ENCODE measurements at places on chromosomes 4 and X.

DNA sequence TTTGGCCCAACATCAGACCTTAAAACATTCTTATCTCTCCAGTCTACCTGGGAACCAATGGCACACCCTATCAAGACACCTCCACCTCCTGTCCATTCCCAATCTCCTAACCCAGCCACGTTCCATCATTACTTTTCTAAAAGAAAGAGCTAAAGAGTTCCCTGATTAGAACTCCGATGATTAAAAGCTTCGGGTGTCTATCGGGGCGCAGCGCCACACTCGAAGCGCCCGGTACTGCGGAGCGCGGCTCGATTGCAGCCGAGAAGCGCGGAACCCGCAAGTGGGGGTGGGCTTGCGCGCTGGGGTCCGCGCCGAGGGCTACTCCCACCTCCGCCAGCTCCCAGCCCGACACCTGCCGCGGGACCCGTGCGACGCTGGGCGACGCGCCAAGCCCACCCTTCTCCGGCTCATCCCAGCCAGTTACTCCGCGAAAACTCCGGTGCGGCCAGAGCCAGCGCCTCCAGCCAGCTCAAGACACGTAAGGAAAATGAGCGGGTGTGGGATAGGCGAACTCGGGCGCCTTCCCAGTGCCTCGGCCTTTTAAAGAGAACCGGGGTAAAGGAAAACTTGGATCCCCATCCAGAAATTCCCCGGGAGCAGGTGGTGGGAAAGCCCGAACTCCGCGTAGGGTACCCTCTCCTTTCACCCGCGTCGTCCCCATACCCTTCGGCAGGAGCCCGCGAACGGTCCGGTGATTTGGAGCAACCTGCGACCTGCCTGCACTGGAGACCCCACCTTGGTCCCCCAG lies 593 bp downstream of the NPY1R start:
- no peak for DNase-seq

DNA sequence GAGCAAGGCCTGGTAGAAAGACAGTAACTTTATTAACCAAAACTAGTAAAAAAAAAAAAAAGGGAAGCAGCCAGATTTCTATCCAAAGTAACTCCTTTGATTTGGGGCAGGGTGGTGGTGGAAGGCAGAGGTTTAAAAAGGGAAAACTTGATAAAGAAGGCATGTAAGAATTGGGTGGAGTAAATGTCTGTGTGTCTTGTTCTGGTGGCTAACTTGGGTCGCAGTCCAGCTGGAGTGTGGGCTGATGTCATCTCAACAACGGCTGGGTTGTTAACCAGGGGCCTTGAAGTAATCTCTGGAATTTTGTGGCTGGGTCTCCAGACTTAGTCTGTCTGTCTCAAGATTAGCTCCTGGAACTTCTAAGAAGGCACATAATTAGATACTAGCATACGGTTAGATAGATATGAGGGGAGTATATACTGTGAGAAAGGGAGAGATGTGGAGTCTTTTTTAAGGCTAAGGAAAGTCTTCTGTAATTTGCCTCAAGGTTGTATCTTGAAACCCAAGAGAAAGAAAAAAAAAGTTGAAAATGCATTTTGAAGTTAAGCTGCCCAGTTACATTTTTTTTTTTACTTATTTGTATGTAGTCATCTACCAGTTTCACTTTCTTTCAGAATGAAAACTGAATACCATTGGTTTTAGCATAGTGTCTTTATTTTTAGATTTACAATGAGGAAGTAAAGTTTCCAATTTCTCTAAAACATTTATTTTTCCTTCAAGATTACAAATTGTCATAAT lies 48.3 kb downstream of the MTHFD2L start:
- DNase-seq: no peak

- DNase-seq: no peak
Measured at GRCh38 chrX:920234-920799, 289.7 kb downstream of the SHOX start.

- no peak for DNase-seq
Measured at GRCh38 chr4:4507923-4508322, 33.9 kb downstream of the STX18 start.

- DNase-seq: no peak
Measured at GRCh38 chrX:133676344-133677122, 261.2 kb upstream of the GPC4 start.

- DNase-seq: no peak
Measured at GRCh38 chr4:143252478-143252877, 67.8 kb downstream of the USP38 start.

DNA sequence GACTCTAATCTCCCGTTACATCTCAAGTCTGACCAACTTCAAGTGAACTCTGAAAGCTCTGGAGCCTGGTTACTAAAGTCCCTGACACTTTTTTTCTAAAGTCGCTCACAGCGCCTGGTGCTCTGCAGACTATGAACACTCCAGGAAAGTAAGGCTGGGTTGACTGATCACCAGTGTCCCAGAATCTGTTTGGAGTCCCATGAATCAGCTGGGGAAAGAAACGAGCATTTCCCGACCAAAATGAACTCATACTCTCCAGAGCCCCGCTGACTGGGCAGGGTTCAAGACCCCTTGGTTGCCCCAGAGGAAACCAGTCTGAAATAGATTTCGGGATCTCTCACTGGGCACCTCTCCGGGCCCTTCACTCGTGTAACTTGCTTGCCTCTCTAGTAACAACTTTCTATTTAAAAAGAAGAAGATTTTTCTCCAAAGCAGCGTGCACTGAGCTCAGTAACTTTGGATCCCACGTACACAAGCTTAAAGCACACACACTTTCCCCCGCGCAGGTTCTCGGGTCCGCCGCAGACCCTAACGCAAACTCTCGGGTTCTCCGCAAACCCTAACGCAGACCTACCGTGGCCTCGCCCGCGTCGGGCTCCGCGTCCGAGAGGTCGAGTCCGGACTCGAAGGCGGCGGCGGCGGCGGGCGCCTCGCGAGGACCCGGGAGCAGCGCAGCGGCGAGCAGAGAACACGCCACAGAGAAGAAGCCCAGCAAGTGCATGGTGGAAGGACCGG lies 964 bp downstream of the VEGFC start:
- DNase-seq: no peak

GRCh38 chrX:809081-809480 lies 178.5 kb downstream of the SHOX start:
- no peak for DNase-seq

- DNase-seq: no peak
Measured at GRCh38 chr4:48858130-48858529, 27.2 kb downstream of the OCIAD1 start.

DNA sequence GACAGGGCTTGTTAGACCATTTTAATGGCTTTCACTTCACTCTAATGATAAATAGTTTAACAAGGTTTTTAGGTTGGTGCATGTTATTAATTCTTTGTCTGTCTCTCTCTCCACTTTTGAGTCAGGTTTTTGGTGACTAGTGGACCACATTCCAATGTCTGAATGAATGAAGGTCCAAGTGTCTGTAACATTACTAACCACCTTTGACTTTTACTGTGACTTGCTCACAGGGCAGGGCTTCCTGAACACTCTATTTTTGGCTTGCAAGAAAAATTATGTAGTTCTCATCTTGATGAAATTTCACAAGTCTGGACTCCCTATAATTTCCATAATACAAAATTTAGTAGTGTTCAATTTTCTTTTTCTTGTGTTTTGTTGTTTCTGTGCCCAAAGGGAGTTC lies 78.9 kb upstream of the BMPR1B start:
- DNase-seq: no peak

DNA sequence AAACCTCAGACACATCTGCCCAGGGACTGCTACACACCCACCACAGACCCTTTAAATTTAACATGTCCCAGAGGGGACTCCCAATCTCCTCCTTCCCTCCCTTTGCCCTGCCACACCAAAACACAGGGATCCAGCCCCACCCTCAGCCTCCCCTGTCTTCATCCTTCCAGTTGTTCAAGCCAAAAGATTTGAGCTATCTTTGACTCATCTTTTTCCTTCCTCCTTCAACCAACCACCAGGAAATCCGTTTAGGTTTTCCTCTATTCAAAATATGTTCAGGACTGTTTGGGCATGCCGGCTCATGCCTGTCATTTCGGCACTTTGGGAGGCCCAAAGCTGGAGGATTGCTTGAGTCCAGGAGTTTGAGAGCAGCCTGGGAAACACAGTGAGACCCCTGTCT lies 6.9 kb upstream of the STK32B start:
- no peak for DNase-seq

Measured in stimulated activated CD4-positive, alpha-beta T cell treated with anti-CD3 and anti-CD28 coated beads, TNF-alpha, amount 100 ng/mL, for 4 hours (primary cell).